ENCODE measurements at places on chromosomes 13 and 19.

DNA sequence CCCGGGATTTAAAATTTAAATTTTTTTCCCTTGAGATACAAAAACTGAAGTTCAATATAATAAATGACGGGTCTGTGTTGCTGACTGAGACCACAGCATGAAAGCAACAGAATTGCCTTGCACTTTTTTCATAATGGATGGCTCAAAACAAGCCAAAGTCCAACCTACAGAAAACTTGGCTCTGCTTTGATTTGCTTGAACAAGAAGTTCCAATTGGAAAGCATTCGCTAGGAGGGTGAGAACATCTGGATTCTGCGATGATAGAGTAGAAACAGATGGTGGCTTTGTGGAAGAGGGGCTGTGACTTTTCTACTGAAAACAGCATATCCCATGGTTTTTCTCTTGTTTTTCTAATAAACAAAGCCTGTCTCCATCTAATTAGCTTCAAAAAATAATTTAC is 46.4 kb downstream of the THSD1 start:
- no peak for DNase-seq

- DNase-seq = no peak
These were observed 2.3 kb upstream of the SIGLEC12 start for GRCh38 chr19:51503896-51504295.

DNA sequence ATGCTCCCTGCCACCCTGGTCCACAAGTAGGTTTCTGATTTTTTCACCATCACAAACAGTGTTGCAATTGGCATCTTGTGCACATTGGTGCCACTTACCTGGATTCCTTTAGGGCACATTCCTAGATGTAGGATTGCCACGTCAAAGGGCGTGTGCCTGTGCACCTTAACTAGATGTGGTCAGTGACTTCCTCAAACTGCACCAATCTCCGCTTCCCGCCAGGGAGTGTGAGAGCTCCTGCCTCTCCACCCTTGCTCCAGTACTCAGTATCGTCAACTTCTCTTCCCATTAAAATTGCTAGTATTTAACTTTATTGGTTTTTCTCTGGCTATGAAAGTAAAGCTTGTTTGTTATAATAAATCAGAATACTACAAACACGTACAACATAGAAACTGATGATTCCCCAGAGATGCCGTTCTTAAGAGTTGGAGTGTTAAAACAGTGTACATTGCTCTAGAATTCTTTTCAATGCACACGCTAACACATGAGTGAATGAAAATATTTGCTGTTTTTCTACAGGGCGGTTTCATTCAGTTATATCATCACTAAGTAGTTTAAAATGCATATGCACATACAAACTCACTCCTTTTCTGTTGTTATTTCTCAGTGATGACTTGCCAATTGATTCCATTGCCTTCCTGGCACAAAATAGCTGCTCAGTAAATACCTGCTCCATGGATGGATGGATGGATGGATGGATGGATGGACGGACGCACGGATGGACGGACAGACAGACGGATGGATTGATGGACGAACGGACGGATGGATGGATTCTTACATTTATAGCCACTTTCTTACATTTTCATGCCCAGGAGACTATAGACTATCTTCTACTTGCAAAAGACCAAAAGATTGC is 23.4 kb downstream of the CCNE1 start:
- DNase-seq = no peak

GRCh38 chr19:15123031-15123890 is 16.1 kb downstream of the SYDE1 start:
- DNase-seq = no peak

DNA sequence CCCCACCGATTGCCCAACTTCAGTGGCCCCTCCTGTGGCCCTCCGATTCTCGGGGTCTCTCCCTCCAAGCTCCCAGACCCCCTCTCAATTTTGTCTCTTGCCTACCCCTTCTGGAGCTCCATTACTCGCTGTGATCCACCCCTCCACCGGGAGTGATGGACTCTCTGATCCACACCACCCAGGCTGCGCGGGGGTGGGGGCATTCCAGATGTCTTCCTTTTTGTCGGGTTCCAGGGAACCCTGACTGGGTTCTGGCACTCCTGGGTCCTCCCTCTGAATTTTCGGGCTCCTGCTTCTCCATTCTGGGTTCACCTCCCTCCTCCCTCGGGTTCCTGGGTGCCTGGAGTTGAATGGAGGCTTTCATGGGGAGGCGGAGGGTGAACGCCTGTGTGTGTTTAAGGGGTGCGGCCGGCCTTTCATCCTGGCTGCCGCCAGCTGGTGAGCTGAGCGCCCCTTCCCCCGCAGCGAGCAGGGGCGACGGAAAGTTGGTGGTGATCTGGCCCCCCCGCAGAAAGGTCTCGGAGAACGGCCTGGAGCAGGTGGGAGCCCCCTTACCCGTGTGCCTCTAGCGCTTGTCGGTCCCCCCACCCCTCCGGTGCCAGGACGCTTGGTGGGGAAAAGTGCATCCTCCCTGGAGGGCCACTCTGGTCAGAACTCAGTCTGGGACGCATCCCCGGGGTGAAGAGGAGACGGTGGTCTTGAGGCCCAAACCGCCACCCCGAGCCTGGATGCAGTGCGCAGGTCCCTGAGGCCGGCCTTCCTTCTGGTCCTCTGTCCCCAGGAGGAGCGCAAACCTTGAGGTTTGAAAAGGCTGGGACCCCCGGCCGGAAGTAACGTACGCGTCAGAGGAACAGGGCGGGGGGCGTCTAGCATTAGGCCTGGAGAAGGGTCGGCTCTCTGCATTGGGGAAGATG is 1.6 kb downstream of the MISP3 start:
- DNase-seq = no peak

- no peak for DNase-seq
These were observed 87.6 kb upstream of the ZNF91 start for GRCh38 chr19:23482829-23483228.

DNA sequence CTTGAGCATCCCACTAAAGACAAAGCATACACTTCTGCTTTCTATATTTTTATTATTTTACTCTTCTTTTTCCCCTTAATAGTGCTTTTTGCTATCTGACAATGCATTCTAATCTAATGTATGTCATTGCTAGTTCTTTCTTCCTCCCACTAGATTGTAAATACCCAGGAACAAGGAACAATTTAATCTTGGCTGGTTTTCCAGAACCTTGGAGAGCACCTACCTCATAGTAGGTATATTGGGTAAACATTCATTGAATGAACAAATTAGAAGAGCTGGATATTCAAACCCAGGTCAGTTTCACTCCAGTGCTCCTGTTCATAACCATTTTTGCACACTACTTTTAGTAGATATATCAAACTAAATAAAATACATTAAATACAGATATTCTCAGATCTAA is 1617.6 kb upstream of the SLC10A2 start:
- DNase-seq = no peak

DNA sequence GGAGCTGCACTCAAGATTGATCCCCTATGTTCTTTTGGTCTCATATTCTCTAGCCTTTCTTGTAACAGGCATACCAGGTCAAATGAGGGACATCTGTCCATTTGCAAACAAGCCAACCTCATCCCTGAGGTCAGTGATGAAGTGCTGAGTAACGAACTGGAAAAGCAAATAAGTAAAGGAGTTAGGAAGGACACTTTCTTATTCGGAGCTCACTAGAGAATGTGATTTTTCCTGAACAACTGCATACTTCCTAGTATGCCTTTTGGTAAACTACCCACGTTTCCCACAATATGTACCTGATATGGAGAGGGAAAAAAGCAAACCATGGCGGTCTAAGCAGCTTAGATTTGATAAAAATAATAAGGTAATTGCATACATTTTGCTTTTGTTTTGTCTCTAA is 91.0 kb upstream of the MYCBP2 start:
- no peak for DNase-seq

GRCh38 chr13:20043207-20043925 is 84.8 kb downstream of the ZMYM2 start:
- no peak for DNase-seq

- DNase-seq = no peak
These were observed 12.4 kb downstream of the RFX2 start for GRCh38 chr19:6097911-6098310.

DNA sequence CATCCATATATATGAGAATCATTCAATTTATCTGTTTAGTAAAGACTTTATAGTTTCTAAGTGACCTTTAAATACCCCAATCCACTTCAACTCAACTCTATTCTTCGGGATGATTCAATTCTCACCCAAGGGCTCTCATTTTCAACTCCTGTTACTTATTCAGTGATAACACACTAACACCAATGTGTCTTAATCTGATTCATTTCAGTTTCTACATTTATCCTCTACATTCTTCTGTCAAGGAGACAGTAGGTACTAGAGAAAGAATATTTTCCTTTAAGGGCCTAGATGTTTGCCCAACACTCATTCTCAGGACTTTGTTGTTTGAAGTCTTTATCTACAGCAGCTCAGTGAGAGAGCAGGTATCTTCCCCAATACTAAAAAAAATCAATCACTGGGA is 7.1 kb downstream of the ARGLU1 start:
- no peak for DNase-seq

DNA sequence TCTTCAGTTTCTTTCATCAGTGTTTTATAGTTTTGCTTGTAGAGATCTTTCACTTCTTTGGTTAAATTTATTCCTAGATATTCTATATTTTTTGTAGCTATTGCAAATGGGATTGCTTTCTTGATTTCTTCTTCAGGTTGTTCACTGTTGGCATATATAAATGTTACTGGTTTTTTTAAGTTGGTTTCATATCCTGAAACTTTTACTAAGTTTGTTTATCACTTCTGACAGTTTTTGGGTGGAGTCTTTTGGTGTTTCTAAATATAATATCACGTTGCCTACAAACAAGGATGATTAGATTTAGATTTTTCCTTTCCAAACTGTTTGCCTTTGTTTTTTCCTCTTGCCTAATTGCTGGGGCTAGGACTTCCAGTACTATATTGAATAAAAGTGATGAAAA is 109.7 kb downstream of the PAN3 start:
- DNase-seq = no peak

Data from activated T-helper 9 cell treated with anti-CD3 and anti-CD28 coated beads, Interleukin-2, amount 50 U/mL, for 16 hours (primary cell).